NCI-H1105 (cell line): ENCODE measurements at places on chromosomes 13 and 19.

GRCh38 chr19:33396701-33397535, 23.4 kb downstream of the CEBPG start:
- no peak for DNase-seq

GRCh38 chr13:24725379-24725778, 38.6 kb upstream of the RNF17 start:
- DNase-seq = no peak

- no peak for DNase-seq
These were observed 277.1 kb downstream of the KLF12 start for GRCh38 chr13:73857106-73857505.

DNA sequence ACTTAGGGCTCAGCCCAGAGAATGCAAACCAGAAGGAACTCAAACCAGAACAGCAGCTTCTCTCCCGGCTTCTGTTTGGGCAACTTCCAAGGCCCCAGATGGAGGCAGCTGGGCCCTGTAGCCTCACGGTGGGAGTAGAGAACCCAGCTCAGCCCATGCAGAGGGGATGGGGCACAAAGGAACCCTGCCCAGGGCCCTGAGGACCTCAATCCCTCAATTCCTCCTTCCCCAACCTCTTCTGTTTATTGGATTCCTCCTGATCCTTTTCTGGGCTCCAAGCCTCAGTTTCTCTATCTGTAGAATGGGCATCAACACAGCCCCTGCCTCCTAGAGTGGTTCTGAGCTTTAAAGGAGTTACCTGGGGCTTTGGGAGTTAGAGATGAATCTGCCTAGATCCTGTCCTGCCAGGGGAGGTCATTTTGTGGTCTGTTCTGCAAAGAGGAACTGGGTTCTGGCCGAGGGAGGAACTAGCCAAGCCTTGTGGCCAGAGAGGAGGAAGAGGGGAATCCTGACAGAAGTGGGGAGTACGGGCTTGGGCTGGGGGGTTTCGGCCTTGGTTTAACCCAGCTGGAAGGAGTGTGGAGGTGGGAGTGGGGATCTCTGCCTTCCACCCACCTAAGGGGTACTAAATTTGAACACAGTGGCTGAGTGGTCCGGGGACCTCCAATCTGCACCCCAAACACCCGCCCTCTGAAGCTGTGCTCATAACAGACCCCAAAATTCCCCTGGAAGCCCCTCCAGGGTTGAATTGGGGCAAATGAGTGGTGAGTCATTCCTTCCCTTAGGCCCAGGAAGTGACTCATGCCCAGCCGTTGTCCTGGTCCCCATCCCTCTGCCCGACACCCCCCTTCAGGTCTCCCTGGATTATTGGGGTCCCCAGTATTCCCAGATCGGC, 2.7 kb downstream of the ADGRE5 start:
- DNase-seq = no peak

DNA sequence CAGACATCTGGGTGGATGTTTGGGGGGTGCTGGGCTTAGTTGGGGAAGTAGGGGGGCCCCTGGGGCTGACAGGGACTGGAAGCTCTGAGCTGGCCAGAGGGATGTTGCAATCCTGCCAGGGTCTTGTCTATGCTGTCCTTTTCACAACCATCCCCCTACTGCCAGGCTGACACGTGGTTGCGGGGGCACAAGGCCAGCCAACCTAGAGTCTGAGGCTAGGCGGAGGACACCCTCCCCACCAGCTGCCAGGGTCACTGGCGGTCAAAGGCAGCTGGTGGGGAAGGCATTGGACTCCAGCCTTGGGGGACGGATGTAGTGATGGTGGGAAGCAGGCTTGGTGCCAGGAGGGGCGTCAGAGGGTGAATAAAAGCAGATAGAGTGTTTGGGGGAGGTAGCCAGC, 1.6 kb upstream of the APOC1 start:
- DNase-seq = no peak

- DNase-seq = no peak
These were observed 71.3 kb upstream of the POSTN start for GRCh38 chr13:37669845-37670244.

GRCh38 chr19:5504114-5504513, 48.9 kb downstream of the ZNRF4 start:
- no peak for DNase-seq
